ENCODE measurements at places on chromosomes 11 and 22.
A peak's percentile ranks its signal among the peaks of the same experiment; 100 is the strongest.

DNA sequence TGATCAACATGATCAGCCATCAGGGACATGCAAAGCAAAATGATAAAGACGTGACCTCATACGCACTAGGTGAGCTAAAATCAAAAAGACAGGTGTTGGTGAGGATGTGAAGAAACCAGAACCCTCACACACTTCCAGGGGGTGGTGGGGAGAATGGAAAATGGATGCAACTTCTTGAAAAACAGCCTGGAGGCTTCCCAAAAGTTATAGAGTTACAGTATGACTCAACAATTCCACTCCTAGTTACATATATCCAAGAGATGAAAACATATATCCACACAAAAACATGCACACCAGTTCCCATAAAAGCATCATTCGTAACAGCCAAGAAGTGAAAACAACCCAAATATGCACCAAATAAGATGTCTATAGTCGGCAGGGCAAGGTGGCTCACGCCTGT is 42.1 kb upstream of the APLNR start:
- no peak for DNase-seq

GRCh38 chr22:41687901-41688364 is 734 bp downstream of the SNU13 start:
- DNase-seq, result no peak

DNA sequence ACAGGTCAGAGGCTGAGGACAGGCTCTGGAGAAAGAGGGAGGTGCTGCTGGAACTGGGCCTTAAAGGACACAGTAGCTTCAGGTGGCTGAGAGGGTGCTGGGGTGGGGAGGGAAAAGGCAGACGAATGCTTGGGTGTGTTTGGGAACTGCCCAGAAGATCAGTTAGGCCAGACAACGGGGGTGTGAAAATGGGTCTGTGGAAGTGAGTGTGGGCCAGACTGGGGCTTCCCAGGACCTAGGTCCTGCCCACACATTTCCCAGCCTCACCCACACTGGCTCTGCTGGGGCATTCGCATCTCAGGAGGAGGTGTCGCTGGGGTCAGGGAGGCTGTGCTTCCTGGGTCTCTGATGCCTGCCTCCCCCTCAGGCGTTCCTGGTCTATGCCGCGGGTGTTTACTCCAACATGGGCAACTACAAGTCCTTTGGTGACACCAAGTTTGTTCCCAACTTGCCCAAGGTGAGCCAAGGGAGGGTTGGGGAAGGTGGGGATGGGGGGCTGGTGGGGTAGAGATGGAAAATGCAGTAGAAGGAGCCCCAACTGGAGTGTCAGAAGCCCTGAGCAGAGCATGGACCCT is 4.7 kb downstream of the DPP3 start:
- DNase-seq, result no peak

DNA sequence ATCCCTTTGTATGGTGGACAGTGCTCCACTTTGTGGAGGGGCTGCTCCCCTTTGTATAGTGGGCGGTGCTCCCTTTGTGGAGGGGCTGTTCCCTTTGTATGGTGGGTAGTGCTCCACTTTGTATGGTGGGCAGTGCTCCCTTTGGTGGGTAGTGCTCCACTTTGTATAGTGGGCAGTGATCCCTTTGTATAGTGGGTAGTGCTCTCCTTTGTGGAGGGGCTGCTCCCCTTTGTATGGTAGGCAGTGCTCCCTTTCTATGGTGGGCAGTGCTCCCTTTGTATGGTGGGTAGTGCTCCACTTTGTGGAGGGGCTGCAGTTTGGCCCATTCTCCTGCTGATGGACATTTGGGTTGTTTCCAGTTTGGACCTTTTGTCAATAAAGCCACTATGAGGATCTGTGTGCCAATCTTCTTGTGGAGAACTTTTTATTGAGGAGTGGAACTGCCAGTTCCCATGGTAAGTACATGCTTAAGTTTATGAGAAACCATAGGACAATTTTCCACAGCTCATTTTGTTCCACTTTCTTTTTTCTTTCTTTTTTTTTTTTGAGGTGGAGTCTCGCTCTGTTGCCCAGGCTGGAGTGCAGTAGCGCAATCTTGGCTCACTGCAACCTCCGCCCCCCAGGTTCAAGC is 4.6 kb upstream of the TALDO1 start:
- no peak for DNase-seq

- DNase-seq, result no peak
Measured at GRCh38 chr22:21939461-21939913, 13.2 kb downstream of the PPM1F start.

GRCh38 chr11:87870086-87870485 is 305.2 kb downstream of the RAB38 start:
- no peak for DNase-seq

GRCh38 chr22:49779853-49780697 is 47.6 kb downstream of the BRD1 start:
- DNase-seq, result no peak

DNA sequence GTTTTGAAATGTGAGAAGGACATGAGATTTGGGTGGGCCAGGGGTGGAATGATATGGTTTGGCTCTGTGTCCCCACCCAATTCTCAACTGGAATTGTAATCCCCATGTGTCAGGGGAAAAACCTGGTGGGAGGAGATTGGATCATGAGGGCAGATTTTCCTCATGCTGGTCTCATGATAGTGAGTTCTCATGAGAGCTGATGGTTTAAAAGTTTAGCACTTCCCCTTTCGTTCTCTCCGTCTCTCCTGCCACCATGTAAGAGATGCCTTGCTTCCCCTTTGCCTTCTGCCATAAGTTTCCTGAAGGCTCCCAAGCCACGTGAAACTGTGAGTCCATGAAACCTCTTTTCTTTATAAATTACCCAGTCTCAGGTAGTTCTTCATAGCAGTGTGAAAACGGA is 113.5 kb downstream of the FCHSD2 start:
- no peak for DNase-seq

DNA sequence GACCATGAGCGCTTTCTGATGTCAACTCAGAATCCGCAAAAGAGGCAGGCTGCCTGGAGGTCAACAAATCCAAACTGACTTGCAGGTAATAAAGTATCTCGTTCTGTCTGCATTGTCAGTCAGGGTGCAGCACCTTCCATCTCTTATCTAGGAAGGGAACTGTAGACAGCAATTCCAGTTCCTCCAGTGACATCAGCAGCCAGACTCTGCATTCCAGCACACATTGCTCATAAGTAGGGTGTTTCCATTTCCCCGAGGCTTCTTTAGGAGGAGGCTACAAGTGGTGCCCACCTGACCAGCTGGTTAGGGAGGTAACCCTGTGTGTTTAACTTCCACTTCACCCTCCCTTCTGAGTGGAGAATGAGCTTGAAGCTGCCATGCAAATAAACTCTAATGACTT is 53.3 kb downstream of the NTM start:
- DNase-seq, result no peak

GRCh38 chr11:101582989-101583250 is 887 bp downstream of the TRPC6 start:
- no peak for DNase-seq

GRCh38 chr11:35734669-35735410 is 72.3 kb downstream of the TRIM44 start:
- no peak for DNase-seq

DNA sequence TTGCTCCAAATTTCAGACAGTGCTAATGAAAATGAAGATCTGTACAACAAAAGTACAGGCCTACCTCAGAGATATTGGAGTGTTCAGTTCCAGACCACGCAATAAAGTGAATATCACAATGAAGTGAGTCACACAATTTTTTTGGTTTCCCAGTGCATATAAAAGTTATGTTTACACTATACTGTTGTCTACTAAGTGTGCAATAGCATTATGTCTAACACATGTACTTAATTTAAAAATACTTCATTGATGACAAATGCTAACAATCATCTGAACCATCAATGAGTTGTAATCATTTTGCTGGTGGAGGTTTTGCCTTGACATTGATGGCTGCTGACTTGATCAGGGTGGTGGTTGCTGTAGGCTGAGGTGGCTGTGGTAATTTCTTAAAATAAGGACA is 60.6 kb upstream of the E2F8 start:
- DNase-seq, result no peak

- DNase-seq, result peak; percentile 54
Measured at GRCh38 chr11:75802913-75803820, 11.8 kb upstream of the UVRAG start.

DNA sequence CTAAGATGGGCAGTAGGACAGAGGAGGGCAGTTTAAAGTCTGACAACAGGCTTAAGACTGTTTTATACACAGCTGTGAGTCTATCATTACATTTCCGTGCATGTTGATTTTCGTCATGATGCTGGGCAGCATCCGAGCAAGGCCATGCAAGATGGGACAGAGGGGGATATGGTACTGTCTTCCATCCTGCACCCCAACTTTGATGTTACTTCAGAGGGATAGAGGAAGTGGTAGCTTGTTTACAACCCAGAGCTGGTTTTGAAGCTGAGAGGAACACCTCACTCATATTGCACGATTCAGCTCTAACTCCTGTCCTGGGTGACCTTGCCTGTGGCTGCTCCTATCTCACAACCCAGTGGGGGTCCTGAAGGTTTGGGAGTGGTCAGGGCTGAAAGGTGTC is 3.0 kb upstream of the SORL1 start:
- DNase-seq, result no peak

- no peak for DNase-seq
Measured at GRCh38 chr11:66879583-66879982, 22.7 kb downstream of the LRFN4 start.

DNA sequence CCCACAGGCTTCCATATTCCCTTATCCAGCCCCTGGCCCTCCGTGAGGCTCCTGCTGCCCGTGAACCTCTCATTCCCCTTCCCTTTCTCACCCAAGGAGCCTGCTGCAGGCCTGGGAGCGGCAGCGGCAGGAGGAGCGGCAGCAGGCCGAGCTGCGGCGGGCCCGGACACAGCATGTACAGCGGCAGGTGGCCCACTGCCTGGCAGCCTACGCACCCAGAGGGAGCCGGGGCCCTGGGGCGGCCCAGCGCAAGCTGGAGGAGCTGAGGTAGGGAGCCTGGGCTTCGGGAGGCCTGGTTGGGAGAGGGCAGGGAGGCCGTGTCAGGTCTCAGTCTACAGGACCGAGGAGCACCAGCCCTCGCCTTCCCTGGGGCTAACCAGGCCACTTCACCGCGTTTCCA is 8.1 kb upstream of the SART1 start:
- DNase-seq, result no peak

GRCh38 chr11:79150320-79150719 is 290.5 kb downstream of the TENM4 start:
- no peak for DNase-seq

- DNase-seq, result no peak
Measured at GRCh38 chr11:9126636-9127035, 35.2 kb upstream of the SCUBE2 start.

DNA sequence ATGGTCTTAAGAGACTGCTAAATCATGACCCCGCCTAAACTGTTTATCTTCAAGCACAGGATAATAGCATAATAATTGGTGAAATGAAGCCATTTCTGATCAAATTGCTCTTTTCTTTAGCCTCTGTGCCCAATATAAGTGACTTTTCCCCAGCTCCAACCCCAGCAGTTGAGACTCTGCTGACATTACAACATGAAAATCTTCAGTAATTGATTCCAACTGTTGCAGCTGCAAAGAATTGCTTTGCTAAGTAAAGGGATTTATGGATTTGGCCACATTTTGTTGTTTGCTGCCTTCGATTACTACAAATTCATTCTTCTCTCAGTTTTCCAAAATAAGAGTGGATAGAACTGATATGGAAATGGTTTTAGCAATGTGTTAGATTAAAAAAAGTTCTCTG is 576.7 kb upstream of the LRRC4C start:
- no peak for DNase-seq

GRCh38 chr11:128473636-128474035 is 113.7 kb downstream of the ETS1 start:
- DNase-seq, result no peak

DNA sequence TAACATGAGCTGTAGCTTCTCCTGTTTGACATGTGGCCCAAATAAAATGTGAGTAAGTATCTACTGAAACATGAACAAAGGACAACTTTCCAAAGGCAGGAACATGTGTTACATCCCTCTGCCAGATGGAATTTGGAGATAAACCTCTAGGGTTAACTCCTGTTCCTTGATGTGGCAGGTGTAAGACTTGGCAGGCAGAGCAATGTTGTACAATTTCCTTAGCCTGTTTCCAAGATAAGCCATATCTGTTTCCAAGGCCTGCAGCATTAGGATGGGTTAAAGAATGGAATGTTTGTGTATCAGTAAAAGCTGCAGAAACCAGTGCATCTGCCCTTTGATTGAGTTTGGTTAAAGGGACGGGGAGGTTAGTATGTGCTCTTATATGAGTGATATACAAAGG is 8.8 kb upstream of the DNAJB13 start:
- DNase-seq, result no peak

DNA sequence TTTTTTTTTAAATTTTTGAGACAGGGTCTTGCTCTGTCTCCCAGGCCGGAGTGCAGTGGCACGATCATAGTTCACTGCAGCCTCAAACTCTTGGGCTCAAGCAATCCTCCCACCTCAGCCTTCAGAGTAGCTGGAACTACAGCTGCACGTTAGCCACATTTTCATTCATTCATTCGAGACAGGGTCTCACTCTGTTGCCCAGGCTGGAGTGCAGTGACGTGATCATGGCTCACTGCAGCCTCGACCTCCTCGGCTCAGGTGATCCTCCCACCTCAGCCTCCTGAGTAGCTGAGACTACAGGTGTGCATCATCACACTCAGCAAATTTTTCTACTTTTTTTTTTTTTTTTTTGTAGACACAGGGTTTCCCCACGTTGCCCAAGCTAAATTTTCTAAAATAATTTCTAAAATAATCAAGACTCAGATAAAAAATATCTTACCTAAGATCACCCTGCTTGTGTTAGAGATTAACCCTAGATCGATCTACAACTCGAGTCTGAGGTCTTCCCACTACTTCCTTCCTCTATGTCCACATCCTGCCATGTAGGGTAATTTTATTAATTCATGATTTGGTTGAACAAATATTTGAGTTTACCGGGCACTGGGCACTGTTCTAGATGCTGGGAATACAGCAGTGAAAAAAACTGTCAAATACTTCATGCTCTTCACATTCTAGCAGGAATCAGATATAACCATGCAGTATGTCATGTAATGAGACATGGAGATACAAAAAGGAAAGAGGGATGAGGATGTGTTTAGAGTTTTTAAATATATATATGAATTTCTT is 15.1 kb downstream of the EIF4G2 start:
- no peak for DNase-seq

DNA sequence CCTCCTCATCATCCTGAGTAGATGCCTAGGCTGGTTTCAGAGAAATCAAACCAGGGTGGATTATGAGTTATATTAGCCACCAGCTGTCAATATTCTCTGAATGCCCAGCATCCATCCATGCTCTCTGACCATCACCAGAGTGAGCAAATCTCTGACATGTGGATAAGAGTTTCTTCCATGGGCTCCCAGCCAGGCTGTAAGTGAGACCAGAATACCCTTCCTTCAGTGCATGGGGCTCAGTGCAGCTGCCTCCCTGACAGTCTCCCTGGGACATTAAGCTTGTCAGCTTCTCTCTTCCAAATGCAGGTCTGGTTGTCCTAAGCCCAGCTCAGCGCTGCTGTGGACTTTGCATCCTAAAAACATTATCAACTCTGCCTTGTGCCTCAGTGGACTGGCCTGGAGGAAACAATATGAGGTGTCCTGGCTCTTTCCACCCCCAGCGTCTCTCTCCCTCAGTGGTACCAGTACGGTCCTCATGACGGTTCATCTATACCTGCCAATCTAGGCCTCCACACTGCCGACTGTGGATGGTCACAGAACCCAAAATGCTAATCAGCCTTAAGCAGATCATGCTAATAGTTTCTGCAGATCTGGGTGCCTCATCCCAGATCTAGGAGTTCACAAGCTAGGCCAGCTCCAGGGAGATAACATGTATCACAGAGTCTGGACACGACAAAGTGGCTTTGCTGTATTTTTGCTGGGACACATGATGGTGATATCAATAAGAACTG is 41.6 kb upstream of the PRAME start:
- DNase-seq, result no peak

GRCh38 chr11:122207505-122207904 is 91.5 kb upstream of the BLID start:
- no peak for DNase-seq

- no peak for DNase-seq
Measured at GRCh38 chr11:116366980-116367645, 405.7 kb downstream of the BUD13 start.
